Cardiac fibroblast (primary cell): ENCODE measurements at places on chromosomes 6 and 20.

DNA sequence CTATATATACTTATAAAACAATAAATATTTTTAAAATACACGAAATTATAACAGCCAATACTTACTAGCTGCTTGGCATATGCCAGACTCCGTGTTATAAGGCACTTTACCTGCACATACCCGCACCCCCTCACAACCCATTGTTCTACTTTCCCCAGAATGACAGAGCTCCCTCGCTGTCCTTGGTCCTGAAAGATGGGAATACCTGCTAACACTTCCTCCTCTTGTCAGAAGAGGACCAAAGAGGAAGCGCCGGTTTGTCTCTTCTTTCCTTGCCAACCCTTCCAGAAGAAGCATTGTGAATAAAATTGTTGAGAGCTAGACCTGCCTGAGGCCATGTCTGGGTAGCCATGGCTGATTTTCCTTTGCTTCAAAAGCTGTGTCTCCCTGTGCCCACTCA, 149.3 kb downstream of the PTPRT start:
- DNase-seq, result no peak

GRCh38 chr20:10721137-10721896, 47.5 kb upstream of the JAG1 start:
- peak; percentile 52 for DNase-seq

DNA sequence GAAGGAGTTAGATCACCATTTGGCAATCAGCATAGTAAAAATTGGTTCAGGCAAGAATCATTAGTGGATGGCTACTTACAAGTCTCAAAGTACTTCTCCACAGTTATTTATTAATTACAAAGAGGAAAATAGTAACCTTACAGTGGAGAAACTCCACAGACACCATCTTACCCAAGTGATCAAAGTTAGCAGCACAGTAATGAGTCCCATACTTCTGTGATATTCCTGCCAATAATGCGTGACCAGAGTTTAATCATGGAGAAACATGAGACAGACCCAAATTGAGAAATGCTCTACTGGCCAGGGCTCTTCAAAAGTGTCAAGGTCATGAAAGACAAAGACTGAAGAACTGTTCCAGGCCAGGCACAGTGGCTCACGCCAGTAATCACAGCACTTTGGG, 9.5 kb downstream of the TBC1D7 start:
- DNase-seq, result no peak

DNA sequence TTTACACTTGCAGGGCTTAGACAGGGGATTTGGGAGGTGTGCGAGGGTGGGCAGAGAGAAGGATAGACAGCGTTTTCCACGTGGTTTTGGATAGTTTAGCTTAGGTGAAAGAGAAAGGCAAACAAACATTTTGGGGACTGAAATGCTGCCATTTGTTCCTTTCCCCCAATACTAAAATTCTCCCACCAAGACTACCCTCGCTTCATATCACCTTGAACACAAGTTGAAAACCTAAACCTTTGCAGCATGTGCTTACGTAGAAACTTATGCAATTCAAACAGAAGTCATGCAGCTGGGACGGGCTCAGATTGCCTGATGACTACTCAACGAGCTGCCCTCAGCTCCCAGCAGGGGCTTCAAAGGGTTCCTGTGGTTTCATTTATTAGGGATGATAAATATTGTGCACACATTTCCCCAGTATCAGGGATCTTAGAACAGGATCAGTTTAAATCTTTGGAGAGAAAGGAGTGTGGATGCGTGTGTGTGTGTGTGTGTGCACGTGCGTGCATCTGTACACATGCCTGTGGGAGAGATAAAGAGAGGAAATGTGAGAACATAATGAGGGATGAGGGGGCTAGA, 77.3 kb downstream of the SLC22A23 start:
- DNase-seq, result no peak

GRCh38 chr6:52994839-52995088, 320 bp downstream of the GSTA4 start:
- DNase-seq, result peak; percentile 24

- DNase-seq, result peak; percentile 41
Observed at GRCh38 chr6:105179244-105180065, at the start of gene POPDC3. TSS of gene POPDC3 (minus strand) at chr6:105180014. CDS start at chr6:105161909, 18,105 bp downstream.

- DNase-seq, result peak; percentile 92
Observed at GRCh38 chr20:32474967-32475811, 109.9 kb downstream of the NOL4L start.

DNA sequence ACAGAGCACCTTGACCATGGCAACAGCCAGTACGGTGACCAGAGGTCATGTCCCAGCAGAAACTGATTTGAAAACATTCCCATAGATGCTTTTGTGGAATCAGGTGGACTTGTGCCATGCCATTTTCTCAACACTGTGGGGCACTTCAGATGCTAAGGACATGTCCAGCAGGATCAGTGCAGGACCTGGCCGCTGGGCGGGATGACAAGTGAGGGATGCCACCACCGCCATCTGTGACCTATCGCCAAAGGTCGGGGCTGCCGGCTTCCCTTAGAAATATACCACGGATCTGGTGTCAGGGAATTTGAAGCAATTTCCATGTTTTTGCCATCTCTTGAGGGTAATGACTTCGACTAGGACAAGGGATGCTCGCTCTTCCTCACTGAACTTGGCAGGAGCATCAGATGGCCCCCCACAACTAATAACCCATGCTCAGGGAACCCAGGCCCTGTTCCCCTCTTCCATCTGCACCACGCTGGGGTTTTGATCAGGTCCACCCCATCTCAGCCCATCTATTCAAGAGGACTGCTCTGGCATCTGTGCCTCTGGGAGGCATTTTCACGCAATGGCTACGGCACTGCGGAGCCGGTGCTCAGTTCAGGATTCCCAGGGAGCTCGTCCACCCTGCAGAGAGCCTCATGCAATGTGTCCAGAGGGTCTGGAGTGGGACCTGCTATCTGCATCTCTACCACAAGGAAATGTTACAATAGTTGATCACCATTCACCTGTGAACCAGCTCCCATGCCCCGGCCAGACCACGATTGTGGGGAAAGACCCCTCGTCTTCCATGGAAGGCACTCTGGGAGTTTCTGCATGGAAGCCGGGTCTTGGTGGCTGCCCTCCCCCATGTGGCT, 302.6 kb downstream of the TAF4 start:
- no peak for DNase-seq

DNA sequence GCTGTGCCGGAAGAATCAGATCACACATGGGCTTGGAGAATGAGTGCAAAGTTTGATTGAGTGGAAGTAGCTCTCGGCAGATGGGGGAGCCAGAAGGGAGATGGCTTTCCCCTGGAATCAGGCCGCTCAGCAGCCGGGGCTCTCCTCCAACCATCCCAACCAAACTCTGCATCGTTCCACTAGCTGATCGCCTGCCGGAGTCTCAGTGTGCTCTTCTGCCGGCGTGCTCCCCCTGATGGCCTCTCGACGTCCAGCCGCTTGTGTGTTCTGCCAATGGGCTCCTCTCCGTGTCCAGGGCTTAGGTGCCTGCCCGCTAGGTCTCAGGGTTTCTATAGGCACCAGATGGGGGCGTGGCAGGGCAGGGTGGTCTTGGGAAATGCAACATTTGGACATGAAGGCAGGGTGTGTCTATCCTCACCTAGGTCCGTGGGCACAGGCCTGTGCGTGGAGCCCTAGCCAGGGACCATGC, 4.9 kb upstream of the BIRC7 start:
- DNase-seq, result peak; percentile 81

GRCh38 chr6:3355358-3356055, 96.8 kb downstream of the PSMG4 start:
- DNase-seq, result peak; percentile 33

- DNase-seq, result no peak
Observed at GRCh38 chr6:94600636-94601035, 976.7 kb upstream of the MANEA start.

DNA sequence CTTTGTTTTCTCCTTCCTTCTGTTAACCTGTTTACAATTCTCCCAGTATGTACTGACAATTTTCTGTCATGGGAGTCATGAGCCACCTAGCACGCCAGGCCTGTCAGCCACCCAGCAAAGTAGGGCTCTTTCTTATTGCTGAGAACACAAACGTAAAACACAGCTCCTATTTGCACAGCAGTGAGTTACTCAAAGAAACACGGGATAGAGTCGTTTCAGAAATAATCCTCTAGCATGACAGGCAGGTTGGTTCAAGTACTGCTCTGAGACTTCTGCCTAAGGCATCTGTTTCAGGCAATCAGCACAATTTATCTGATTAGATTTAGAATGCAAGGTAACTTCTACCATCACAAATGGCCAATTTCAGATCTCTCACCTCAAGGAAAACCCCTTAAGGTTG, 88.8 kb downstream of the CD24 start:
- DNase-seq, result no peak

GRCh38 chr6:167679790-167680604, 146.7 kb upstream of the AFDN start:
- no peak for DNase-seq
